AG04450 (cell line): ENCODE measurements at places on chromosomes 13 and 19.

- no peak for DNase-seq
Observed at GRCh38 chr13:112417079-112417478, 40.9 kb downstream of the SPACA7 start.

DNA sequence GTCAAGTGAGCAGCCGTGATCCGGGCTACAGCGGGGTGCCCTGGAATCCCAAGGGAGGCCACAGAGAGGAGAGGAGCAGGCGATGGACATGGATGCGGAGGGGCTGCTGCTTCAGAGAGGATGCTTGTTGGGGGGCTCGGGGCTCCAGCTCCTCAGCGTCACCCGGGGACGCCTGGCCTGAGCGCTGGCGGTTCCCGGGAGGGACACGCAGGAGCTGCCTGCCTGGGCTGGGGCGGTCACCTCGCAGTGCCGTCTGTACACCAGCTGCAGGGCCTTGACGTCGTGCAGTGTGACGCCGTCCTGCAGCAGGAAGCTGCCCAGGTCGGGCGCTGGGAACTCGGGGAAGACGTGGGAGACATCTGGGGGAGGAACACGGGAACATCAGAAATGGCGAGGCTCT is 29.9 kb upstream of the RANBP3 start:
- no peak for DNase-seq

DNA sequence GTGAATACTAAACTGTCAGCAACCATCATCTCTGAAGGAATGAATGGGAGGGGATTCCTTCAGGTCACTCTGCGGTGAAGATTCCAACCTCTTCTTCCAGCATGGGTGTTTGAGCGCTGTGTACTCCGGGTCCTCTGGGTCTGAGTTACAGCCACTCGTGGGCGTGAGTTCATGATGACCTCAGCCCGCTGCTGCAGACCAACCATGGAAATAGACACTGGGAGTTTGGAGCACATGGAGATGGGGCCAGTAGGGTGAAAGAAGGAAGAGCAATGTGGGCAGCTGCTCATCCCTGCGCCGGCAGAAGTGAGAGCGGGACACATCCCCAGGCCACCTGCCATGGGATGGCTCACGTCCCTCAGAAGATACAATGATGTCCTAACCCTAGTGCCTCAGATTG is 16.8 kb upstream of the RAB20 start:
- no peak for DNase-seq

GRCh38 chr13:45332831-45333219 is 8.2 kb downstream of the TPT1 start:
- DNase-seq = no peak

- no peak for DNase-seq
Observed at GRCh38 chr19:57473646-57474045, 3.7 kb downstream of the ZNF772 start.

DNA sequence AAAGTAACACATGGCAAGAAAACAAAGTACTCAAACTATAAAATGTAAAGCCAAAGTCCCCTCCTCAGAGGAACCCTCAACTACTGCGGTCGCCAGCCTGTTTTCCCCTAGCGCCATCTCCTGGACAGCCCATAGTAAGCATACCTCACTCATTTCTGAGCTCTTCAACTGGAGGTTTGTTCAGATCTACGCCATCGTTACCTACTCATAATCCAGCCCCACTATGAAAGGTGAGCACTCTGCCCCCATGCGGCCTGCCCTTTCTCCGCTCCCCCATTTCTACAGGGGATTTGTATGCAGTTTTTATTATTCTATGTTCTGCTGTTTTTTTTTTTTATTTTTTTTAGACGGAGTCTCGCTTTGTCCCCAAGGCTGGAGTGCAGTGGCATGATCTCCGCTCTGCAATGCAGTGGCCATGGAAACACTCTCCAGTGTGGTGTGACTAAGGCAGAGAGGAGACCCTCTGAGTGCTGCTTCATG is 26.2 kb downstream of the OPA3 start:
- no peak for DNase-seq
